ENCODE measurements at places on chromosomes 4 and X. TPM values are rescaled to one million over a fixed set of nuclear protein-coding genes. Genes with fewer than 3 reads are reported as not detected.

TRIML1 gene
- not detected for total RNA-seq

WDR17 gene
- 2.7 TPM for total RNA-seq

HSFX3 gene
- total RNA-seq, result not detected

FAM200B gene
- 13.1 TPM for total RNA-seq

PAGE2 gene
- not detected for total RNA-seq

TEX11 gene
- total RNA-seq, result not detected

LUZP4 gene
- not detected for total RNA-seq

COMMD8 gene
- 32.8 TPM for total RNA-seq

GYPE gene
- total RNA-seq, result 1.9 TPM
